ENCODE measurements at places on chromosomes 13 and 19. TPM values are rescaled to one million over a fixed set of nuclear protein-coding genes. Genes with fewer than 3 reads are reported as not detected.

ZNF253 gene
- 36.8 TPM for total RNA-seq

ZNF793 gene
- total RNA-seq = 17.1 TPM

NXNL1 gene
- total RNA-seq = not detected

ZNF547 gene
- 7.3 TPM for total RNA-seq

AMER2 gene
- total RNA-seq = not detected

MEIS3 gene
- not detected for total RNA-seq

HNRNPA1L2 gene
- total RNA-seq = 18.1 TPM

SLITRK5 gene
- total RNA-seq = not detected

IGFL2 gene
- total RNA-seq = not detected

KCNN1 gene
- not detected for total RNA-seq

KCNK6 gene
- 6.8 TPM for total RNA-seq

ZNF30 gene
- total RNA-seq = 10.4 TPM

ZNF132 gene
- 10.6 TPM for total RNA-seq

KLK2 gene
- total RNA-seq = not detected

PMIS2 gene
- not detected for total RNA-seq

GRK1 gene
- total RNA-seq = not detected

FFAR1 gene
- not detected for total RNA-seq

FPR2 gene
- not detected for total RNA-seq

ZNF223 gene
- total RNA-seq = 9.7 TPM

CYP2A6 gene
- total RNA-seq = not detected

RAB11B gene
- 112 TPM for total RNA-seq

SIGLEC5 gene
- not detected for total RNA-seq

KLK1 gene
- total RNA-seq = not detected

CYP2A7 gene
- not detected for total RNA-seq

ZFP28 gene
- 11.7 TPM for total RNA-seq

TPP2 gene
- total RNA-seq = 224 TPM

RETN gene
- not detected for total RNA-seq

KIR3DL1 gene
- not detected for total RNA-seq

ZNF221 gene
- total RNA-seq = 5.6 TPM

All from naive thymus-derived CD8-positive, alpha-beta T cell (primary cell).